Stimulated activated CD8-positive, alpha-beta memory T cell treated with anti-CD3 and anti-CD28 coated beads, Interleukin-7, amount 100 ng/mL, for 1 hour (primary cell): ENCODE measurements at places on chromosomes 2 and 18.

GRCh38 chr2:113823716-113824595 lies 65.9 kb upstream of the ACTR3 start:
- no peak for DNase-seq

GRCh38 chr2:650343-651310 lies 26.6 kb downstream of the TMEM18 start:
- DNase-seq, result no peak

GRCh38 chr18:35029103-35029502 lies 12.1 kb upstream of the MAPRE2 start:
- no peak for DNase-seq

- no peak for DNase-seq
Measured at GRCh38 chr2:39091543-39091942, 29.3 kb downstream of the SOS1 start.

GRCh38 chr2:72116081-72116533 lies 31.6 kb downstream of the CYP26B1 start:
- no peak for DNase-seq

DNA sequence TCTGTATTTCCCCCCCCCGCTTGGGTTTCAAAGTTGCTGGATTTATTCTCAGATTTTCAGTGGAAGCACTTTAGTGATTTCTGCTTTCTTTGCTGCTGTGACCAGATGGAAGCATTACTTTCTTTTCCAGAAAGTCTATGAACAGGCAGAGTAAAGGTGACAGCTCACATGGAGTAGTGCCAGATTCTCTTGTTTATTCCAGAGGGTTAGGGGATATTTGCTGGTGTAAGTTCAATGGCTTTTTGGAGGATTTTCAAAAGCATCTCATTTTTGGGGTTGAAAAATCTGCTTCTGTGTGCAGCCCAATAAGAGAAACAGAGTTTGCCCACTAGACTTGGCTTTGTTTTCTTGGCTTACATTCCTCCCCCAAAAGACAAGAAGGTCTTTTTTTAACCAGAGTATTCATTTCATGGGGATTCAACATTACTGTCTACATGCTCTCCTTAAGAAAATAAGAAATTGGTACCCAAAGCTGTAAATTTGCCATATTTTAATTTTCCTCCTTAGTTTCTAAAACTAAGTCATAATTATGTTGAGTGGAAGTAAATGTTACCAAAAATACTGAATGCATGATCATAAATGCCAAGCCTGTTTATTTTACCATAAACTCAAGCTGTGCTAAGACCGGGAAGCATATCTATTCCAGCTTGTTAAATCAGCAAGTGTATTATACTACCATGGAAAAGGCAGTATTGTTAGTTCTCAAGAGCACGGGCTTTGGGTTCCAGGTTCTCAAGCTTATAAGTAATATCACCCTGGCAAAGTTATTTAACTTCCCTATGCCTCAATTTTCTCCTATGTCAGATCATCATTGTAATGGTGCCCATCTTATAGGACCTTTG lies 557.2 kb downstream of the CPS1 start:
- no peak for DNase-seq

DNA sequence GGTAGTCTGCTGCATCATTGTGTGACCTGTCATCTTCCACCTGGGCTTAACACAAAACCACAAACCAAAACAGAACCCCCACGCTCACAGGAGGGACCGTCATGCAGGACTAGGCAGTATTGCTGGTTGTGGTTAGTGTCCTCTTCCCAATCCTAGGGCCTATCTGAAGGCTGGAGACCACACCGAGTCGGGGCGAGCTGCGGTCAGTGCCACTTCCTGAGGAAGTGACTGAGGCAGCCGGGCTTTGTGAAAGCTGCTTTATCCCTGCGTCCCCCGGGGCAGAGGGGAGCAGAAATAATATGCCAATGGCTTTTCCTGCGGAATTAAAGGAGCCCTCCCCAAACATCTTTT lies 22.9 kb downstream of the ZNF532 start:
- no peak for DNase-seq

DNA sequence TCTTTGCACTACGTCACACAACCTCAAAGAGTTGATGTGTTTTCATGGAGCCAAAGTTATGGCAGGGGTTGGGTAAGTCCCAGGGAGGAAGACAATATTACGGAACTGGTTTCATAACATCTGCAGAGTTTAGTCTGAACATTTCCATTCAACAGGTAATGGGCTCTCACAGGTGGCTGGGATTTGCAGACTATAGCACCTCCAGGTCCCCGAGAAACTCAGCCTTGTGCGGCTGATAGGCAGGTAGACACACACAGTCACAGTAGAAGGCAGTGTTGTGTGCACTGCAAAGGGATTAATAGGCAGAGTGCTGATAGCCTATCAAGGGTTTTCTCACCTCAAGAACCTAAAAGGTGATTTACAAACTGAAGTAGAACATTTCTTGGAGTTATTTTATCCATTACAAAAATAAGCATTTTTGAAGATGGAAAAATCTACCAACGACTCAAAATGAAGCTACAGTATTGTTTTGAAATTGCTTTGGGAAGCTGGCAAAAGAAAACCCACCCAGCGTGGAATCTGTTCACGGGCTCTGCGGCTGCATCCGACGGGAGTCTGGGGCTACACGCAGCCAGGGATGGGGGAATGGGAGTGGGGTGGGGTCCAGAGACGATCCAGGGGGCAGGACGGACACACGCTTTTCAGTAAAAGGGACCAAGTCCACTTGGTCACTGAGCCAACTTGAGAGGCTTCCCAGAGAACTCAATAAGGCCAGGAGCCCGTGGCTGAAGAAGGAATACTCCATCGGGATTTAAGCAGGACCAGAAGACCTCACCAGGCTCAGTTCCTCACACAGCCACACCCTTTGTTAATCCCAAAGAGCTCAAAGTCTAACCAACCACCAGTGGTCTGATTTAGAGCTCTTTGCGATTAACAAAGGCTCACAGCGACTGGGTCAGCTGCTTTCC lies 82.9 kb downstream of the CHRNA1 start:
- no peak for DNase-seq

DNA sequence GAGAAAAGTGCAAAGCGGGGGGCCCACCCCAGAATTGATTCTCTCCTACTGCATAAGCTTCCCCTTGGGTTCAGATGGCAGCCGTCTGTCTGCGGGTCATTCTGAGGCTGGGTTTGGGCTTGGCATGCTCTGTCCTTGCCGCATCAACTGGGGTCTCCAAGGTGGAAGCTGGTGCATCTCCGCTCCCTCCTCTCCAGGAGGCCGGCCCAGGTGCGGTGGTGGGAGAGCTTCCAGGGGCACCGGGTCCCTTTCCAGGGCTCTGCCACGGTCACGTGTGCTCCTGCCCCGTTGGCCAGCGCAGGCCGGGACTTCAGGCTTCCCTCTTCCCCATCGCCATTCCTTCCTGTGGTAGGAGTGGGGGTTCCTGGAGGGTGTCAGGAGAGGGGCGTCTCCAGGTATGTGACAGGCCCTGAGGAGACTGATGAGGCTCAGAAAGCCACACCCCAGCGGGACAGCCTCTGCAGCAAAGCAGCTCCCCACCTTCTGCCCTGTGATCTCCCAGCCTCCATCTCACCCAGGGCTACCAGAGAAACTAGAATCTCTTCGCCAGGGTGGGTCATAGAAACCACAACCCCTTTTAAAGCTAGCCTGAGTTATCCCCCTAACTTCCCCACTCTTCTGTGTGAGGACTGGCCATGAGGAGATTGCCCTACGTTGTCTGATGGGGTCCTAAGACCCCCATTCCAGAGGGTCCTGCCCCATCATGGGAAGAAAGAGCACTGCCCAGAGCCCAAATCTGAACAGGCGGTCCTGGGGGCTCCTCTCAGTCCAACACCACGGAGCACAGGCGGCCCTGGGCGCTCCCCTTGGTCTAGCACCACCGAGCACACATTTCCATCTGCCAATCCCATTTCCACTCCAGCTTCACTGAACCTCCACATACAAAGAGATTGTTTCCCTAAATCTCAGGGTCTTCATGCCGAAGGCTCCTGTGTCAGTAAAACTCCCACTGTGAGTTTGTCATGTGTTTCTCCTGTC lies 76.6 kb downstream of the SLC66A2 start:
- no peak for DNase-seq

- DNase-seq, result no peak
Measured at GRCh38 chr2:229181641-229182040, 89.4 kb downstream of the PID1 start.
